Kidney glomerular epithelial cell (primary cell): ENCODE measurements at places on chromosomes 12 and 14.

- no peak for DNase-seq
These were observed 35.2 kb upstream of the CPSF6 start for GRCh38 chr12:69204191-69204590.

DNA sequence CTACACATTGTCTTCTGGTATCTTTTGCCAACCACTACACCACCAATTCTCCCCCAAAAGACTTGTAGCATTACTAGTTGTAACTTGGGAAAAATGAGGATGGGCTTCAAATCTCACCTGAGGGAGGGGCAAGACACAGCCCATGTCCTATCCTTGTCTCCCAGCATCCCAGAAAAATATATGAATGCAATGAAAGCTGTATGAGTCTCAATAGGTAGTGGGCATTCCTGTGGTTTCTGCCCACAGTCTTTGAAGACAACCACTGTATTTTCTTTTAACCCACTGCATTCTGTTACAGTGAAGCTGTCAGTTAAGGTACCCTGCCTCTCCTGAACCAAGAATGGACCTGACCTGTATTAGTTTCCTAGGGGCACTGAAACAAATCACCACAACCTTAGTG, 336.2 kb upstream of the TMPO start:
- DNase-seq: no peak

GRCh38 chr14:97517566-97518234, 720.5 kb downstream of the VRK1 start:
- no peak for DNase-seq

GRCh38 chr12:38144601-38145436, 171.8 kb upstream of the ALG10B start:
- DNase-seq: peak; percentile 93

GRCh38 chr14:52106840-52107239, 38.0 kb upstream of the NID2 start:
- peak; percentile 49 for DNase-seq

DNA sequence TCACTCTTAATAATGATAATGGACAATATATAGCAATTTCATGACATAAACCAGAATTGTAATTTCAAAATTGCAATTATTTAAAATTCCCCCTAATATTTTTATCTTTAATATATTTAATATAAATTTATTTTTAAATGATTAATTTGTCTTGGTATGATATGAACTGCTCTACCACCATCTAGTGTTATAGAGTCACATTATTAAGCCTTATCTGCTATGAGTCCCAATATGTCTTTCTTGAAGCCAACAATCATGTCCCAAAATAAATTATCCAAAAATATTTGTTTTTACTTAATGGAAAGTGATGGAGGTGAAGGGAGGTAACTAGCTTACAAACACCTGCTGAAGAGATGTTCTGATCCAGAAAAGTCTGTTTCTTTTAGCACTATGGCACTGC, 151.4 kb downstream of the KCNC2 start:
- DNase-seq: peak; percentile 3

DNA sequence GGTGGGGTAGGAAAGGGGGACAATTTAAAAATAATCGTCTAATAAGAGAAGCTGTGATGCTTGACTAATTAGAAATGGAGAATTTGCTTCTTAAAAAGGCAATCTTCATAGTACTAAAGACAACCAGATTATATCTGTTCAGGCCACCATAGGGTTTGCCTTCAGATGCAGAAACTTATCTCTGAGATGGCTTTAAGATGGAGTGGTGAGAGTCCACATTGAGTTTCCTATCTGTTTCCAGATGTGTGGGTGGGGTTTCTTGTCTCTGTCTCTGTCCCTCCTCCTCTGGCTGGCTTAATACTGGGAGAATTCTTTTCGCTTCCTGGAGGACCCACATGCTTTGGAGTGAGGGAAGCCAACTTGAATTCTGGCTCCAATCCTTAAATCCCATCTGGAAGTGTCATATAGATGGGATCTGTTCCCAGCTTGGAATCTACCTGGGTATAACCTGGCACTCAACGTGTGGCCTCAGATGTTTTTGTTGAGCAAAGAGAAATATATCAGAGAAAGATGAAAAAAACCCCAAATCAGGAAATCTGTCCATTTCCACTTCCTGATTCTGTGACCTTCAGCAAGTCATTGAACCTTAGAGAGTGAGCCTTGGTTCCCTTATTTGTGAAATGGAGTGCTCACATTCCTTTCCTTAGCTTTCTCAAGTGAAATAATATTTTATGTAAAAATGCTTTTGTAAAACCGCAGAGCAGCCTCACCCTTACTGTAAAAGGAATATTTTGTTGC, 66.4 kb downstream of the CHST11 start:
- DNase-seq: no peak

DNA sequence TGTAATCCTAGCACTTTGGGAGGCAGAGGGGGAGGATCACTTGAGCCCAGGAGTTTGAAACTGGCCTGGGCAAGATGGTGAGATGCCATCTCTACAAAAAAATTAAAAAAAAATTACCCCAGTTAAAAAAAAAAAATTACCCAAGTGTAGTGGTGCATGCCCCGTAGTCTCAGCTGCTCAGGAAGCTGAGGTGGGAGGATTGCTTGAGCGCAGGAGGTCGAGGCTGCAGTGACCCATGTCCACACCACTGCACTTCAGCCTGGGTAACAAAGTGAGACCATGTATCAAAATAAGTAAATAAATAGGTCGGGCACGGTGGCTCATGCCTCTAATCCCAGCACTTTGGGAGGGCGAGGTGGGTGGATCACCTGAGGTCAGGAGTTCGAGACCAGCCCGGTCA, 128.8 kb downstream of the VRK1 start:
- peak; percentile 25 for DNase-seq

DNA sequence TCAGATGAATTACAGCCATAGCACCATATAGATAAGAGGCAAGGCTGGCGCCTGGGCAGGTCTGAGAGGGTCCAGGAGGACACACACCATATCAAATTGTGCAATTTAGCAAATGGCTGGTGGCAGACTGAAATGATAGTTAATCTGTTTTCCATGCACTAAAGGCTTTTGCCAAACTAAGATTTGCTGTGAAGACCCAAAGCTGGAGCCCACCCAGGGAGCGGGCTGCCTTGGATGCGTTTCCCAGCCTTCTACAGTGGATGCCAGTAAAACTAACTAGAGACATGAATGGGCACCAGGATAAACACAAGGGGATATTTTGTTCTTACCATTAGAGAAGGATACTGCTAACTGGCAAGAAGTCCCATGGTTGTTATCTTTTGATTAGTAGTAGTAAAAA, 475.1 kb downstream of the DPF3 start:
- no peak for DNase-seq

DNA sequence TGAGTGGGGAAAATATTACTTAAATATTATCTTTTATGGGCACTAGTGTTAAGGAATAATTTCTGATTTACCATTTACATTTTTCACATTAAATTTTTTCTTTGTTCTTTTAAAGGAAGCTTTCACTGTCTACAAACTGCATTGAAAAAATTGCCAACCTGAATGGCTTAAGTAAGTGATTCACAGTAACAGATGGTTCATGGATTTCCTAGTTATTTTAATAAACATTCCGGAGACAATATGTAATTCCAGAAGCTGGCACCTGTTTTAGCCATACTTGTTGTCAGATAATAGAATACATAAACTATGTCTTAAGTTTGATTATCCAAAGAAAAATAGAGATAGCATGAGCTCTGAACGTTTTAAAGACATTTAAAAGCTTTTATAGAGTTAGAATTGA, 17.1 kb downstream of the DNAL1 start:
- DNase-seq: no peak

GRCh38 chr12:132622437-132623071, 4.0 kb downstream of the P2RX2 start:
- DNase-seq: peak; percentile 82

DNA sequence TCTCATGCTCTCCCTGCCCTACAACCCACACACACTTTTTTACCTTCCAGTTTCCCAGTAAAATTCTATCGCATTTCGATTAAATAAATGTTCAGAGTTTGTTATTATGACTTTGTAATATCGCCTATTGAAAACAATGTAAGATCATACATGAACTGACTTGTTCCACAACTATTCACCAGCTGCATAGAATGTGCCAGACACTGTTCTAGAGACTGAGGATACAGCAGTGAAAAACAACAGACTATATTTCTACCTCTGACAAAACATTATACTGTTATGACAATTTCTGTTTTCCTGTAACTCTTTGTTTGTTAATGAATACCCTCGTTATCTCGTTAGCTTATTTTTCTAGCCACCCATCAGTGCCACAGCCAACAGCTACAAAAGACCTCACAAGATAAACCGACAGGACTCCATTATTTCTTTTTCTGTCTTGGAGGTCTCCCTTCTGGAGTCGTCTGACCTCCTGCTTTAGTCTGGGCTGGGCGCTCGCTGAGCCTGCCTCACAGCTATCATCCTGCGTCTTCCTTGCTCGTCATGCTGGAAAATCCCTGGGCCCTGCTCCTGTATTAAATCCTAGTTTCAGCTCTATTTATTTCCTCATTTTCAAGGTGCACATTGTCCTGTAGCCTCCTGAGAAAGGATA, 498.9 kb downstream of the DIO2 start:
- DNase-seq: peak; percentile 61

DNA sequence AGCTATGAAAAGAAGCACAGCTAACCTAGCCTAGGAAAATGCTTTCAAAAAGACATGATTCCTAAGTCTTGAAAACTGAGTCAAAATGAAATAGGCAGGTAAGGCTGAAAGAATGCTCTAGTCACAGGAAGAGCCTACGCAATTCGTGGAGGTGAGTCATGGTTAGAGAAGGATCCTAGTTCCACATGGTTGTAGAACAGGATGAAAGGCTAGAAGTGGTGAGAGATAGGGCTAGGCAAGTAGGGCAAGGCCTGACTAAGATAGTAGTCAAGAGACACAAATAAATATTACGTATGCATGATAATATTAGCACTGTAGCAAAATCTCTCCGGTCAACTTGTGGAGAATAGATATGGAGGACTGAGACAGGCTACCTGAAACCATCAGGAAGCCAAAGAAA, 47.2 kb downstream of the PLCZ1 start:
- peak; percentile 87 for DNase-seq

DNA sequence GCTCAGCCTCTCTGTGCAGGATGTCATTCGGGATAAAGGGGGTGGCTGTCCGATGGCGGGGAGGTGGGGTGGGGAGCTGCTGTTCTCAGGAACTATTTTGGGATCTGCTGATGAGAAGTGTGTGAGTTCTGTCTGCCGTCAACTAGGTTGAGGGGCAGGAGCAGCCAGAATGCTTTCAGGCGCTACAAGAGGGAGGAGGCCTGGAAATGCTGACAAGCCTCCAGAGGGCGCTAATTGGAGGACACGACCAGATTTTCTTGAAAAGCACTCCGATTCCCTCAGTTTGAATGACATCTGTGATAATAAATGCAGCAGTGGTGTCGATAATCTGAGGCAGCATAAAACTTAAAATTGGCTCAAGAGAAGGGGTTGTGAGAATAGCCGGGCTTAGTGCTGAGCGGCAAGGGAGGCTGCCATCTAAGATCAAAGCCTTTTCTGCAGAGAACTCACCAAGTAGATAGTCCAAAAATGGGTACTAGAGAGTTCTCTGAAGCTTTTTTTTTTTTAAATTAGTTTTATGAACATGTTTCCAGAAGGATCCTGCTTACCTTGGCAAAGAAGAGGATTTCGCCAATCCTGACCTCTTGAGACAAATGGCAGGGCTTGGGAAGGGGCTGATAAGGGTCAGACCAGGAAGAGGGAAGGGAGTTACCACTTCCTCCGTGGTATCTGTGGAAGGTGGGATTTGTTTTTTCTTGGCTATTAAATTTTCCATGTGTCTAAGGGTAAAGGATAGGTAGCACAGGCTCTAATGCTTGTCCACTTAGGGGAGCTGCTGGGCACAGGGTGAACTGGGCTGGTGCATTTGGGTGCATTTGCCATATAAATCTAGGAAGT, 94.4 kb downstream of the CRACR2A start:
- no peak for DNase-seq

GRCh38 chr14:70013271-70013873, 134.2 kb downstream of the SMOC1 start:
- no peak for DNase-seq

DNA sequence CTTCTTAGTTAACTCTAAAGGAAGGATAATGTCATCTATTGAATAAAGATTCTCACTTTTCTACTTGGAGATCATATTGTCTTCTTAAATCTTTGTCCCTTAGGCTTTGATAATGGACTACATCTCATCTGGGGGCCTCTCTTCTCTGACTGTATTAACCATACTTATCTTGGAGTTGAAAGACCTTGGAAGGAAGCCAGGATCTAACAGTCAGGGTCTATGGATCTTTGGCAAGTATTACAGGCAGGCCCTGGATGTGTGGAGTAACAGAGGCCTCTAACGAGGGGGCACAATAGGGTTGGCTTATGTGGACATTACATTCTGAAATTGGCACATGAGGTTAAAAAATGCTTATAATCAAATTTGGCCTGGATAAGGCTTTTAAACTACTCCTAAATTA, 513.8 kb downstream of the NRXN3 start:
- DNase-seq: no peak

DNA sequence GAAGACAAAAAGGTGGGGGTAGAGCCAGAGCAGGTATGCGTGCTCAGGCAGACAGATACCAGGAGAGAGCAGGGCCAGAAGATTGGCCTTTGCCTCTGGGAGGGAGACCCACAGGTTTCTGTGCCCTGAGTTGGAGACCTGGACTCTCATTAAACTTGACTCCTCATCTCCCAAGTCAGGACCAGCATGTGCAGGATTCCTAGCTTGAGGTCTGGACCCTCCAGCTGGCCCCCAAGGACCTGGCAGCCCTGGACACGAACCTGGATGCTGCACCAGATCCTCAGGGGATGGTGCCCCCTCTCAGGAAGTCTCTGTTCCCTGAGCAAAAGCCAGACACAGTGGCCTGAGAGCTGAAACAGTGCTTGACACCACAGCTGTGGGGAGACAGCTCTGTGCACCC, 10.5 kb upstream of the KRT73 start:
- no peak for DNase-seq

- no peak for DNase-seq
These were observed 986.9 kb downstream of the TMEM121 start for GRCh38 chr14:106513302-106513701.
